ENCODE measurements at places on chromosomes 16 and 17.

DNA sequence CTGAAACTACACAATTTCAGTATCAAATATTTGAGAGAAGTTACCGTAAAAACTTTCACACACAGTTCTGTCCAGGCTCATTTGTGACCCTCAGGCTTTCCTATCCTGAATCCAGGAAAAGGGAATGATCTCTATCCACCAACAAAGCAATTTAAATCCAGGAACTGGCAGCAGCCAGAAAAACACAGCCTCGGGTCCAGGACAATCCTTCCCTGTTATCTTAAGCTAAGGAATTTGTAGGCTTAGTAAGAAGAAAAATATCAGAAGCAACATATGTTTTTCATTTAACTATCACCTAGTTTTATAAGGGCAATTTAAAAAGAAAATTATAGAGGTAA, 47.1 kb downstream of the TEX2 start:
- DNase-seq, result no peak

DNA sequence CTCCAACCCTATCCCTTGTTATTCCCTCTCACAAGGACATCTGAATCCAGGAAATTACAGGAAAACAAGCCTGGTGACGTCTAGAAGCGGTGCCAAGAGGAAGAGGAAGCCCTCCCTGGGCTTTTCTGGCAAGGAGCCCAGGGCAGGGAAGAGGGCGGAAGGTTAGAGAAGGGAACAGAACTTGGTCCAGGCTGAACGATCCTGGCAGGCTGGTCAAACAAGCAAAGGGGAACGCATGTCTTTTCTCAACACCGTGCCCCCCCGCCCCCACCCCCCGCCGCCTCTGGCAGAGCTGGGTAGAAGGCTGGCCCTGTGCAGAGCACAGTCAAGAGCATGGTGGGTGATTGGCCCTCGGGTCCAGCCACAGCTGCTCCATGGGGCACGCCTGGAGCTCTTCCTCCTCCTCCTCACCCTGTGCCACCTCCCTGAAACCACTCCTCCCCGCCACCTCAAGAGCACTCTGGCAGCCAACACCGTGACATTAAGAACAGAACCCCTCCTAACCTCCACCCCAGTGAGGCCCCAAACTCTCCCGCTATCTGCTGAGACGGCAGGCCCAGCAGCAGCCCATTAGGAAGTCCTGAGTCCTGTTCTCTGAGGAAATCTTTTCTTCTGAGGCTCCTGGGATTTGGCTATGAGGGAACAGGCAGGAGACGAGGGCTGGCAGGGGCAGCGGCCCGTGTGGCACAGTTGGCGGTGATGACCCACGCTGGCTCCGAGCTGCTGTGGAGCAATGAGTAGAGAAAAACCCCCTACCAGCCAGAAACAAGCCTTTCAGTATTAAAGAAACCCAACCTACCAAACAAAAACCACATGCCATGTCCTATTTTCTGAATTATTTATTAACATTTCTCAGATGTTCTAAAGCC, 7.3 kb downstream of the C16orf86 start:
- peak; percentile 42 for DNase-seq

- DNase-seq, result no peak
Measured at GRCh38 chr16:56360117-56361008, 65.0 kb downstream of the AMFR start.

- DNase-seq, result no peak
Measured at GRCh38 chr17:64540118-64540776, 33.5 kb downstream of the CEP95 start.

GRCh38 chr16:84283314-84284153, 11.1 kb upstream of the WFDC1 start:
- no peak for DNase-seq

DNA sequence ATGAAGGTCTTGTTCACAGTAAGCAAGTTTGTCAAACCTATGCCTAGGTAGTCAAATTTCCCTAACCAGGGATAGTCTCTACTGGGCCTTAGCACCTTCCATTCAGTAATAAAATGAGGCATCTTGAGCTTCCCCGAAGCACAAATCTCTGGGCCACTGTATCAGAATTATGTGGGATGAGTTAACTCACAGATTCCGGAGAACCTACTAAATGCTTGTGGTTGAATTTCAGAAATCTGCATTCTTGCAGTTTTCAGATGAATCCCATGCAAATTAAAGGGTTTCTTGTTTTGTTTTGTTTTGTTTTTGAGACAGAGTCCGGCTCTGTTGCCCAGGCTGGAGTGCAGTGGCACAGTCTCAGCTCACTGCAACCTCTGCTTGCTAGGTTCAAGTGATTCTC, 478.8 kb upstream of the HSBP1 start:
- DNase-seq, result no peak

DNA sequence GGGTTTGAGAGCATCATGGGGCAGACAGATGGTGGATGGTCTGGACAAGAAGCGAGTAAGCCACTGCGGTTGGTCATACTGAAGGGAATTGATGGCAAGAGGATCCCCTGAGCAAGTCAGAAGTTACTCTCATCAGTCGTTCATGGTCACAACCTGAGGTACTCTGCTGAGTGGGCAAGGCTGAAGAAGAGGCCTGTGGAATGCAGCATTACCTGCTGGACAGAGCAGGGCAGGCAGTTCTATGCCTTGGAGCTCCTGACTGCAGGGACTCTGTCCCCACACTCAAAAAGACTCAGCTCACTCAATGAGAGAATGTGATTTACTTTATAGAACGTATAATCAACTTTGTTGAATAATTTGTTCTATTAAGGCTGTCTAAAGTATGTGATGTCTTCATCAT, 28.3 kb downstream of the ALDH3A2 start:
- no peak for DNase-seq

DNA sequence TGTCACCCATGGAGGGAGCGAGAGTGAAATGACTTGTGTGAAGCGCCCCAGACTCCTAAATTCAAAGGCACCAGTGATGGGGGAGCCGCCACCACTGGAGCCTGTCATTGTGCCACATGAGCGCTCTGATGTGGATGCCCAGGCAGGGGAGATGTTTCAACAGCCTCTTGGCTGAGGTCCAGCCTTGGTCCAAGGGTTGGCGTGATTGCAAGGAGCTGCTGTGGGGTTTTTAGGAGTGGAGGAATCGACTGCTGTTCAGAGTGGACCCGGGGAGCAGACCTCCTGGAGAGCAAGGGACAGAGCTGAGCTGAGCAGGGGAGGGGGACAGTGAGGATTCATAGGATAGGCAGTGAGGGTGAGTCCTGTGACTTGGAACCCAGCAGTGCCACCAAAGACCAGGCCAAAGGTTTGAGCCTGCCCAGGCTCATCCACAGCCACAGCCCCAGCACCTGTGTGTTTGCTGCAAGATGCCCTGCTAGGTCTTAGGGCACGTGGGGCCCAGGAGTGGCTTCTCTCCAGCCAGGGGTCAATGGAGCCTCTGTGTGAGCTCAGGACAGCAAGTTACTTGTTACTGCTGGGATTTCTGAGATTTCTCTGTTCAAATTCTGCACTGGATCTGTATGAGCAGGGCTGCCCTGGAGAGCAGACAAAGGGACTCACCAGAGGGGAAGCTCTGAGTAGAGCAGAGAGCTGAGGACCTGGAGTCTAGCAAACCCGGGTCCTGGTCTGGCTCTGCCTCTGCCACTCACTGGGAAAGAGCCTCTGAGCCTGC, 20.3 kb downstream of the RHBDL3 start:
- DNase-seq, result peak; percentile 47

DNA sequence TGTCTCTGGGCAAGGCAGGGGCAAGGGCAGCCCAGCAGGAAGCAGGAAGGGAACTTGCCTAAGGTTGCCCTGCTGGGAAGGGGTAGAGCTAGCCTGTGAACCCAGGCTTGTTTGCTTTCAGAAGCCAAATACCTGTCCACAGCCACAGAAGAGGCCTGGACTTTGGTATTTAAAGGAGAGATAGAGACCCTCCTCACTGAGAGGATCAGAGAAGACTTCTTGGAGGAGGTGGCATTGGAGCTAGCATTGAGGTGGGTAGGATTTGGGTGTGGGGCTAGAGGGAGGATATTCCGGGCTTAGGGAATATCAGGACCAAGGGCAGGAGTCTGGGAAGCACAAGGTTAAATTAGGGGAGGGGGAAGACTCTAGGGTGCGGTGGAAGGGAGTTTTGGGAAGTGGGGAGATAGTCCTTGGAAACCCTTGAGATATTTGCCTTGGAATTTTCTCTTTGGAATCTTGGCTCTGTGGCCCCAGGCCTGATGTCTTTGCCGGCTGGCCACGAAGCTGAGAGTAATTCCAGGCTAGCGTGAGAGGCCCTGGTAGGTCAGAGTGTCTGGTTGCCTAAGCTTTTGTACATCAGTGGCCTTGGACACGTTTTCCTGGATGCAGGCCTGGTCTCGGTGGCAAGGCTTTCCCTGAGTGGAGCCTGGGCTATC, 13.1 kb upstream of the ETV4 start:
- no peak for DNase-seq

- peak; percentile 90 for DNase-seq
Measured at GRCh38 chr16:85642762-85643358, 29.7 kb downstream of the GSE1 start.

- DNase-seq, result no peak
Measured at GRCh38 chr16:11329891-11330290, 15.4 kb upstream of the RMI2 start.

DNA sequence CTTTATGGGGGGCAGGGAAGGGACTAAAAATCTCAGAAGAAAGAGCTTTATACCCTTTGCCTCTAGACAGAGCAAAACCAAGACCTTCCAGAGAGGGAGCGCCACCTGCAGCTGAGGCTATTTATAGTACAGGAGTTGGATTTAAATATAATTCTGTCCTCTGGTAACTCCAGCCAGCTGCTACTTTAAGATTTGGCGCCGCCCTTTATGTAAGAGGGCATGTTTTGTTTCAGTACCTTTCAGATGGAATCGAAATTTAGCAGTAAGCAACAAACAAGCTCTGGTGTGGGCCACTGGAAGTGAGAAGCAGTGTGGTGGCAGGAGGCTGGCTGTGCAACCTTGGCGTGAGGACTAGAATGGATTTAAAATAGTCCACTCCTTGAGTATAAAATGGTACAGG, 5.2 kb upstream of the GUCY2D start:
- no peak for DNase-seq

DNA sequence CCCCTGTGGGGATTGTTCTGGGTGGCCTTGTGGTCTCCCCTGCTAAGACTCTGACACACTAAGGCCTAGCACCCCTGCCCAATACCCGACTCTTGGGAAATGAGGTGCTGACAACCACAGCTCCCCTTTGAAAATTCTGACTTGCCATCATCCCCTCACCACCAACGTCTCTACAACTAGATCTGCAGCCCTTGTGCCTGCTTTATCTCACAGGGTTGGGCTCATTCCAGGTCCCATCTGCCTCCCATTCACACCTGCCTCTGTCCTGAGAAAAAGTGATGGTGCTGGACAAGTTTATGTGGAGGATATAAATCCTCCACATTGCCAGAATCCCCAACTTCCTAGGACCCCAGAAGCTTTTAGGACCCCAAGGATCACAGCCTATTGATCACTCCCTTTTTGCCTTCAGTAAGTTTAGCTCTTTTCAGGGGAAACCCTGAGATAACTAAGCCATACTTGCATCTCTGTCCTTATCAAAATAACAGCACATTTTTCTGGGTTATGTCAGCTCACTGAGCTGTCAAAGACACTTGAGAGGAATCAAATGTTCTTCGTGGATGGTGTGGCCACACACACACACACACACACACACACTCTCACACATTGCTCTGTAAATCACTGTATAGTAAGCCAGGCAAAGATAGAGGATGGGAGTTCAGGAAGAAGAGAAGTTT, 136.8 kb upstream of the CES5A start:
- no peak for DNase-seq

GRCh38 chr16:67463059-67463458, 17.9 kb downstream of the ATP6V0D1 start:
- no peak for DNase-seq

- no peak for DNase-seq
Measured at GRCh38 chr16:85750146-85750826, 610 bp downstream of the C16orf74 start.

GRCh38 chr16:69711115-69711740, 15.1 kb downstream of the NQO1 start:
- no peak for DNase-seq

DNA sequence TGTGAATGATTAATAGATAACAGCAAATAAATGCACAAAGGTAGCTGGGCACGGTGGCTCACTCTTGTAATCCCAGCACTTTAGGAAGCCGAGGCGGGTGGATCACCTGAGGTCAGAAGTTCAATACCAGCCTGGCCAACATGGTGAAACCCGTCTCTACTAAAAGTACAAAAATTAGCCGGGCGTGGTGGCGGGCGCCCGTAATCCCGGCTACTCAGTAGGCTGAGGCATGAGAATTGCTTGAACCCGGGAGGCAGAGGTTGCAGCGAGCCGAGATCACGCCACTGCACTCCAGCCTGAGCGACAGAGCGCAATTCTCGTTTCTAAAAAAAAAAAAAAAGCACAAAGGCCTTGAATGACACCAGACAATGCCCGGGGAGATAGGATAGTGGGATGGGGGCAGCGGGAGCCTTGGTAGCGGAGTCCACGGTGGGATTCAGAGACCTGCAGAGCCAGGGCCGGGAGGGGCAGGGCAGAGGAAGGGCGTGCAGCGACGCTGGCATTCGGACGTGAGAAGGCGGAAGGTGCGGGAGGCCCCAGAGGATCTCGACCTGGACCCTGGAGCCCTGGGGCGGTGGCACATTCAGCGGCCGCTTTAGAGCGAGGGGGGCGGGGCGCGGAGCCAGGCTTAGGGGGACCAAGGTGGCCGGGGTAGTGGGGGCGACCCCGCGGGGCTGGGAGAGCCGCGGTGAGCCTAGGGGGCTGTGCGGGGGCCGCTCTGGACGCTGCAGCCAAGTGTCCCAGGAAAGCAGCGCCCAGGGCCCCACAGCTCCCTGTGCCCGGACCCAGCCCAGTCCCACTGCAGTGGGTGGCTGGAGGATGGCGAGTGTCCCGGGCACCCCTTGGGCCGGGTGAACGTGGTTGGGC, 999 bp upstream of the FLYWCH2 start:
- no peak for DNase-seq

- no peak for DNase-seq
Measured at GRCh38 chr16:17346621-17347569, 123.9 kb downstream of the XYLT1 start.

- no peak for DNase-seq
Measured at GRCh38 chr17:8806253-8806925, 7.2 kb upstream of the MFSD6L start.

- no peak for DNase-seq
Measured at GRCh38 chr17:40542558-40543411, 22.5 kb downstream of the CCR7 start.

- peak; percentile 28 for DNase-seq
Measured at GRCh38 chr17:29124135-29124924, 55.9 kb downstream of the MYO18A start.

DNA sequence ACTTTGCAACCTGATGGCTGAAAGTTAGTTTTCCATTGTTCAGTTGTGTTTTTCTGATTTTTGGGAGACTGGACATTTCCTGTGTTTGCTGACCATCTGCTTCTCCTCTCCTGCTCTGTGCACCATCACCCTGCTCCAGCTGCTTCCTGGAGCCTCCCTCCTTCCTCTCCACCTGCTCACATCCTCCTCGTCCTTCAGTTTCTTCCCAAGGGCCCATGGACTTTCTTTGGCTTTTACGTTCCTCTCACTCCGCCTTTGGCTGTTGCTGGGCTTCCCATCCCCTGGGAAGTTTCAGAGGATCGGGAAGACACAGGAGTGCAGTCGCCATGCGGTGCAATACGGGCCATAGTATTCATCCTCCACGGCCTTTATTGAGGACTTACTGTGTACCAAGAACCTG, 61.6 kb downstream of the TNFRSF13B start:
- no peak for DNase-seq
